NCI-H226 (cell line): ENCODE measurements at places on chromosomes 6 and 20.

DNA sequence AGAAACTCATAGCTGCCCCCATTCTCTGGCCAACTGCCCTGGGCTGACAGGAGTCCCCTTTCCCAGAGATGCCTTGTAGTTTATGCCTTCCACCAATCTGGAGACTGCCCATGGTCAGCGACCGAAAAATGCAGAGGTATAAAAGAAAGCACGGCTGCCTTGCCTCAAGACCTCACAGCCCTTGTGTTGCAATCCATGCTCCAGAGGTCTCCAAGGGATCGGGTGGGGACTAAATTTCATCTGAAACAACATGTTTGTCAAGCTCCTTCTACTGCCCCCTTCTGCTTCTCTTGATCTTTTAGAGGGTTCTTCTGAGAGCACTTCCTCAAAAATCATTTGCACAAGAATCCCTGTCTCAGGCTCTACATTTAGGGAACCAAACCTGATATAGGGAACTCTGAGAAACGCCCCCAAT is 128.8 kb downstream of the PLCB1 start:
- no peak for DNase-seq

GRCh38 chr6:110800839-110801196 is 14.5 kb downstream of the CDK19 start:
- DNase-seq, result no peak

DNA sequence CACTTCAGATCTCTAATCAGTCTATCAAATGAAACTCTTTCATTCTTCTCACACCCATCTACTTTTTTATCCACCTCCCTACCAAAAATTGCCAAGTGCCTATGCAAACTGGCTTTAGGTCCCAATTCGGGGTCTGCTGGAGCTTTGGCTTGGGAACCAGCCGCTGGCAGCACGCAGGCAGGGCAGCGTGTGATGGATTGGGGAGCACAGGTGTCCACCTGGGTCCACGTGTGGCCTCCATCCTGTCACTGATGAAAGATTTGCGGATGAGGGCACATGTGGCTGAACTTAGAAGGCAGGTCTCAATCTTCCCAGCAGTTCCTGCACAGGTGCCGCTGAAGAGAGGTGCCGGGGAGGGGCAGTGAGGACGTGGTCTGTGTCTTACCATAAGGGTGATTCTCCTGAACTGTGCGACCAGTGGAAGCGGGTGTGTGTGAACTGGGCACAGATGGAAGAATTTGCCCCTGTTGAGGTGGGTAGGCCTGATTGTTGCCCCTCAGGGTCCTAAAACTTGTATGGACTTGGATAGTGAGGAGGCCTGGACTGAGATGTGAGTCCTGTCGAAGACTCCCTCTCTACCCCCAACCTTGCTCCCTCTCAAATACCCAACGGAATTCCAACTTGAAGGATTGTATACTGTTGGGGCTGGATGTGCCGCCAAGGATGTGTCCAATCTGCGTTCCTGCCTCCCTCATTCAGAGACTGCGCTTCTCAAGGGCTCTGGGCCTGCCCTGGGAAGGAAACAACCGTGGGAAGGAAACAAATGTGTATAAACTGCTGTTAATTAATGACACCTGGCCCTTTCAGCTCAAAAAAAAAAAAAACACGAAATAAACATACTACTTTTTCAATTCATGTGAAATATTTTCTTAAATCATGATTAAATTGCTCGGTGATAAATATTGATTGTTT is 18.4 kb upstream of the RAET1L start:
- no peak for DNase-seq

DNA sequence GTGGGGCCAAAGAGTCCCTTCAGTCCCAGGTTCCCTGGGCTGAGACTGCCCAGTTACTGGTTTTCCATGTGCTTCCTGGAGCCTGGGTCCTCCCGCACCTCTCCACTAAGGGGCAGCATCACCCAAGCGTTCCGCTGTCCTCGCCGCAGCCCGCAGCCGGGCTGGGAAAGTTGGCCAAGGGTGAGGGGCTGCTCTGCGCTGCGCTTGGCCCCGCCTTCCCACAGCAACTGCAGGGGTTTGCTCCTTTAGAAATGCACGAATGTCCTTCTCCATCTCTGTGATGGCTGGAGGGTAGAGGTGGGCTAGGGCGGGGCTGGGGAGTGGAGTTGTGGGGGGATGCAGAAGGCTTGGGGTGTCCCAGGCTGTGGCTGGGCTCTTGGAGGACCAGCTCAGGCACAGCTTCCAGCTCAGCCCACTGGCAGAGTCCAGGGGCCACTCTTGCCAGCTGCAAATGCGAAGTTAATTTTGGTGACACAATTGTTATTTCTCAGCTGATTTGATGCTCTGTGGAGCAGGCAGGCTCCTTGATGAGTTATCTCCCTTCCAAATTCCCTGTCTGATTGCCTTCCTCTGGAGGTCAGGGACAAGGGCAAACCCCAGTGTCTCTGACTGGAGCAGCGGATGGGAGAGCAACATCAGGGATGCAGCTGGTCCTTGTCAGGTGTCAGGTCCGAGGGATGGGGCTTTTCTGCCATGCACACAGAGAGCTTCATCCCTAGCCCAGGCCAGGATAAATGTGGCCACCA is 63.2 kb downstream of the NOL4L start:
- peak; percentile 16 for DNase-seq
